AG10803 (cell line): ENCODE measurements at places on chromosomes 6 and 20.

GRCh38 chr20:36845288-36845971, 30.5 kb upstream of the TLDC2 start:
- no peak for DNase-seq

DNA sequence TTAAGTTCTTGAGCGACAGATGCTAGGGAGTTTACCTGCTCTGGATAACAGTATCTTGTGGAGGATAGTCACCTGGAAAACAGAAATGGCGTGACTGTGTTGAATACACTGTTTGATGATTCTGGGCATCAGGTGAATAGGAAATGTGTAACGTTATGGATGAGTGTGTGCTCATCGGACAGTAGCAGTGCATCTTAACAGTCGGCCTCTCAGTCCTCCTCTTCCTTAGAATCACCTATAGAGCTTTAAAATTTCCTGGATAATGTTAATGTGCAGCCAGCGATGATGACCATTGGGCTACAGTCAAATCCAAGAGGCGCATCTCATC, 217.7 kb downstream of the OR2B2 start:
- no peak for DNase-seq

DNA sequence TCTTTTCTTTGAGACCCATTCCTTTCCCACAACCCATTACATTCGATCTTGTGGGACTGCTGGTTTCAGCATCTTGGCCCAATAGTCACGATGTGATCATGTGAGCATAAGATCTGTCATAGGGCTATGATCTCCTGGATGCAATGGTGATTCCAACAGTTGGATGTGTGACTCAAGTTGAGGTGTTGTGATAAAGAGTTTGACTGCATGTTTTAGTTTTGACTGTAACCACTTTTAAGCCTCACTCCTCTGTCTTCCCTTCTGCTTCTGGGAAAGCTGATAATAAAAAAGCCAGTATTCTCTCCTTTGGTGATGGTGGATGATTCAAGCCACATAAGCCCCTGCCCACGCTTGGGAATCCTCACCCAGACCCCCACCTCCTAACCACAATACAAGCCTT, 117.0 kb upstream of the ASCC3 start:
- DNase-seq, result no peak

DNA sequence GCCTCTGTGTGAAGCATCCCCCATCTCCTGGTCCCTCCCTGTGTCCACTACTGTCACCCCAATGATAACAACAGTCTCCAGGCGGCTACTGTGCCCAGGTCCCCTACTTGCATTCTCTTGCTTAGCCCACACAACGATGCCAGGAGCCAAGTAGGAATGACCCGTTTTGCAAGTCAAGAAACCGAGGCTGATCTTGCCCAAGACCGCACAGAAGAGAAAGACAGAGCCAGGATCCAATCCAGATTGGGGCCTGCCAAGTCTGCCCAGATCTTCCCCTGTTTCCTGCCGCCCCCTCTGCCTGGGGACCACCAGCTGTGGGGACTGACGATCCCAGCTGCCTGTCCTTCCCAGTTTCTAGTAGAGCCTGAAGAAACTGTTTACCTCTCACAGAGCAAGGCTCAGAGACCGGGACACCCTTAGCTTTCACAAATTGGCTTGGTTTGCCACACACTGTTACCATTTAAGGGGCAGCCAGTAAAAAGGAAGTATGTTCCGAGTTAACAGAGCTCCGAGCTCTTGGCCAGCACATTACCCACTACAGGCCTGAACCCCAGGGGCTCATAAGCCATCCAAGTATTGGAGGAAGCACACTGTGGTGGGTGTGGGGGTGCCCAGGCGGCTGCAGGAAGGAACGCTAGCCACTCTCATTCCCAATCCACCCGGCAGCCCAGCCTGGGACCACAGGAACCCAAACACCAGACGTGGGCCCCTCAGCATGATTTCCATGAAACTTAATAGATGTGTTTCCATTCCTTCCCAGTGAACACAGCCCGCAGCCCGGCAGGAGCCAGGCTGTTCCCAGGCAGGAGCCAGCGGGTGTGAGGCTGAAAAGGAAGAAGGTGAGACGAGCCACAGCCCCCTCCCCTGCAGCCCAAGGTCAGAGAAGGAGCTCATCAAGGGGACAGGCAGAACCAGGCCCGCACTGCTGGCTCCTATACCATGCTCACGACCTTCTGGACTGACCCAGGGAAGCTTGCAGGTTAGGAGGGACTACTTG, 7.9 kb downstream of the KIAA1755 start:
- DNase-seq, result no peak

DNA sequence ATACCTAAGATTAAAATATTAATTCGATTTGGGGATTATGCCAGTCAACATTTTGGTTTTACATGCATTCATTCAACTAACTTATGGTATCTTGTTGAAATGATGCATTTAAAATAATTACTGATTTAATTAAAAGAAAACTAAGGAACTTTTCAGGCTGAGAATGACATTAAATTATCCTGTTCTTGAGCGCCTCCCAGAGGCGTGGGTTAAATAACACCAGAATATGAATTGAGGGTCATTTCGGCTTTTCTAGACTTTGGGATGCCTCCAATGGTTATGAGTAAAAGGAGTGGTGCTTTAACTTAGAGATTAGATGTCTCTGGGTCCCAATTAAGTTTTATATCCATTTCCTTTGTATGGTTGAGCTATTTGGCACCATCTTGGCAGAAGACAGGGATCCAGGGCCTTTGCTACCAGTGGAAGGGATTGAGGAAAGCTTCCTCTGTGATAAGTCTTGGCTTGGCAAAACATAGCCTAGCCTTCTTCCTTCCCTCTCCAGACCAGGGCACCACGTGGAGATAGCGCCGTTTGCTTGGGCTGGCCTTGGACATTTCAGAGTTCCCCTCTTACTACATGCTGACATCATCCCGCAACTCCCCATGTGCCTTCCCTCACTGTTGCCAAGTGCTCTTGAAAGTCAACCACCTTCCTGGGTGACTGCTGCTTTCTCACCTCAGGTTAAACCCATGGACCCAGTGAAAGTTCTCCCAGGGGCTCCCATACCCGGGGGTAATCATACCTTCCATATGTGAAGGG, 28.7 kb downstream of the GNAS start:
- no peak for DNase-seq

DNA sequence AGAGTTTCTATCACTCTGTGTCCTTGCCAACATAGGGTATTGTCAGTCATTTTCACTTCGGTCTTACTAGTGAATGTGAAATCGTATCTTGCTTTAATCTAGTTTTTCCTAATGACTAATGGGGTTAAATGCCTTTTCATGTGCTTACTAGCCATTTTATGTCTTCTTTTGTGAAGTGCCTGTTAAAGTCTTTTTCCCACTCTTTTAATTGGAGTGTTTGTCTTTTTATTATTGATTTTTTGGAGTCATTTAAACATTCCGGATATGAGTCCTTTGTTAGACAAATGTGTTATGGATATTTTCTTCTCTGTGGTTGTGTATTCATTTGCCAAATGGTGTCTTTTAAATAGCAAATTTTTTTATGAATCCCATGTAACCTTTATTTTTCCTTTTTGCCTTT, 194.6 kb downstream of the CDH26 start:
- no peak for DNase-seq

DNA sequence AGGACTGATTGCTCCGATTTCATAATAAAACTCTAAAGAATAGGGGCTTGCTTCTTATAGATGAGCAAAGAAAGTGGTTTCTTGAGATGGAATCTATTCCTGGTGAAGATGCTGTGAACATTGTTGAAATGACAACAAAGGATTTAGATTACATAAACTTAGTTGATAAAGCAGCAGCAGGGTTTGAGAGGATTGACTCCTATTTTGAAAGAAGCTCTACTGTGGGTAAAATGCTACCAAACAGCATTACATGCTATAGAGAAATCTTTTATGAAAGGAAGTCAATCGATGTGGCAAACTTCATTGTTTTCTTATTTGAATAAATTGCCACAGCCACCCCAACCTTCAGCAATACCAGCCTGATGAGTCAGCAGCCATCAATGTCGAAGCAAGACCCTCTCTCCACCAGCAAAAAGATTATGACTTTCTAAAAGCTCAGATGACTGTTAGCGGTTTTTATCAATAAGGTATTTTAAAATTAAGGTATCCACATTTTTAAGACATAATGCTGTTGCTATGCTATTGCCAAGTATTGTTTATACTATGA, 12.7 kb upstream of the MTRF1L start:
- DNase-seq, result no peak

- DNase-seq, result no peak
Measured at GRCh38 chr6:142975365-142975764, 30.4 kb upstream of the HIVEP2 start.

DNA sequence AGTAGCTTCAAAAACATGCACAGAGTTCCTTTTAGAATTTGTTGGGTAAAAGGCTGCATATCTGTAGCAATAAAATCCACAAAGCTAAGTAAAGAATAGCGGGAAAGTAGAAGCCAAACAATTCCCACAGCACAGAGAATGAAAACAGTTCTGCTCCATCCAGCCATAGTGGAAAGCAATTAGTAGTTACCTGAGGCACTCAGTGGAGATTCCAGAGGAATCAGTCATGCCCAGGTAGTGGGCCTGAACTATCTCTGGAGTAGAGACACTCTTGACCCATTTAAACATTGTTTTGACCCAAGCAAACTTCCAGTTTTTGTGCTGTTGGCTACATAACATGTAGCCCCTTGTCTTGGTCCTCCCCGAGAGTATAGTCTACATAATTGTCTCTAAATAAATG, 559.5 kb upstream of the PTCHD4 start:
- DNase-seq, result no peak

- DNase-seq, result peak; percentile 57
Measured at GRCh38 chr6:4567141-4567540, 209.1 kb upstream of the CDYL start.

GRCh38 chr20:36106606-36107005, 47.9 kb upstream of the EPB41L1 start:
- no peak for DNase-seq

GRCh38 chr6:158816803-158817727, 2.1 kb downstream of the EZR start:
- DNase-seq, result peak; percentile 34

DNA sequence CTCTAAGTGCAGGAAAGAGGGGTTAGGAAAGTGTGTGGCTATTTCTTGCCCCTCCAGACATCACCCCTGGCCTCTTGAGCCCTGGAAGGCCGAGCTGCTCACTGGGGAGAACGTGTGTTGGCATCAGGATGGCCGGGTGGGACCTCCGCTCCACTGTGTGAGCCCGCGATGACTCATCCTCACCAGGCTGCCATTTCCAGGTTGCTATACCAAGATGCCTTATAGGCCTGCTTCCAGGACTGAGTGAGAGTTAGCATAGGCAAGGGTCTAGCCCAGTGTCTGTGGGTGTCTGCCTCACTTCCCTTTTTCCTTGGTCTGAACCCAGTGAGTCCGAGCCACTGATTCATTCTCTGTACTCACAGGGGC, 105.0 kb downstream of the MRPL14 start:
- DNase-seq, result no peak

GRCh38 chr6:118565311-118565960, 17.3 kb downstream of the PLN start:
- no peak for DNase-seq

GRCh38 chr6:126233192-126233591, 106.7 kb upstream of the CENPW start:
- no peak for DNase-seq

DNA sequence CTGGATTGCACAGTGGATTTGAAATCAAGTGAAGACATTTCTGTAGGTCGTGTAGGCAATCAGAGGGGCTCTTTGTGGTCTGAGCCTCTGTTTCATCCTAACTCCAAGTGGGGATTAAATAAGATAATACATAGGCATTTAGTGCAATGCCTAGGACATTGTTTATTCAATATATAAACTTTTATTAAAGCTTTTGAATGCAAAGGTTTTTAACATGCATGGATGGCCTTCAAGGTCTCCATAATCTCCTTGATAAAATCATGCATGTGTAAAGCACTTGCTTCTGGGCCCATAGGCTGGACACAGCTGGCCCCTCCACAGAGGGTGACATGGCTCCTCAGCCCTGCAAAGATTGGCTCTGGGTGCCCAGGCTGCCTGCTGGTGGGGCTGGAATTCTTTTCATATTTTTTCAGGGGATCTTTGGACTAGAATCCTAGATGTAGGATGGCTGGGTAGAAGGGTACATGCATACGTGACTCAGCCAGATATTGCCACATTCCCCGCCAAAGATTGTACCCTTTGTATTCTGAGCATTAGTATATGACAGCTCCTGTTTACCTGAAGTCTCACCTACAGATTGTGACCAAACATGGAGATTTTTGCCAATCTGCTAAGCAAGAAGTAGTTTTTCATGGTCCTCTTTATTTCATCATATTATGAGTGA, 19.0 kb upstream of the AVP start:
- no peak for DNase-seq
